ENCODE measurements at places on chromosomes 1 and 21.

GRCh38 chr1:203281033-203281432, 24.3 kb upstream of the BTG2 start:
- no peak for DNase-seq

- no peak for DNase-seq
Measured at GRCh38 chr1:100657876-100658715, 61.4 kb upstream of the VCAM1 start.

DNA sequence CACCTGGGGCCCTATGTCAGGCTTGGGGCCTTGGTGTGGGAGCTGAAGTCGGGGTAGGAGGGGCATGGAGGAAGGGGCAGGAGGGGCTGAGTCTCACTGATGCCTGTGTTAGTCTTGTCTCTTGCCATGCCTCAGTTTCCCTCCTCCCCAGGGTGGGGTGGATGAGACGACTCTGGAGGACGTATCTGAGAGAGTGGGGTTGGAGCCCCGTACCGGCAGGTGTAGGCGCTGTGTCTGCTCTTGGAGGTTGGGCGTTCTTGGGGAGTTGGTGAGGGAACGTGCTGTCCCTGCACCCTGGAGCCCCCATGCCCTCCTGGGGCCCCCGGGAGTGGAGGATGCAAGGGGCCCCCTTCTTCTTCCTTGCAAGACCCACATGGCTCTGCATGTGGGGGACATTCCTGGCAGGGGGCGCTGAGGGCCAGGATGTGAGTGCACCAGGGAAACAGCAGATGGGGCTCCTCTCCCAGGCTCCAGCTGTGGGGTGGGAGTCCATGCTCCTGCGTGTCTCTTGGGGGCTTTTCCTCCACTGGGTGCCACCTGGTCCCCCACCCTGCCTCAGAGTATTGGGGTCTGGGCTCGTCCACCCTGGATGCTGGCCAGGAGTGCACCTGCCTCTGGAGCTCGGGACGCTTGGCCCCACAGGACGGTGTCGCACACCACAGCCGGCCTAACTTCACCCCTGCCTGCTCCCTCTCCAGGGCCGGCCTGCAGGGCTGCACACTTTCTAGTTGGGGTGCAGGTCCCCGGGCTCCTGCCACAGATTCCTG, 1.4 kb upstream of the TNFRSF14 start:
- no peak for DNase-seq

- DNase-seq = no peak
Measured at GRCh38 chr1:114037962-114038816, 58.9 kb downstream of the OLFML3 start.

- DNase-seq = no peak
Measured at GRCh38 chr1:222010306-222010705, 268.4 kb upstream of the DUSP10 start.

DNA sequence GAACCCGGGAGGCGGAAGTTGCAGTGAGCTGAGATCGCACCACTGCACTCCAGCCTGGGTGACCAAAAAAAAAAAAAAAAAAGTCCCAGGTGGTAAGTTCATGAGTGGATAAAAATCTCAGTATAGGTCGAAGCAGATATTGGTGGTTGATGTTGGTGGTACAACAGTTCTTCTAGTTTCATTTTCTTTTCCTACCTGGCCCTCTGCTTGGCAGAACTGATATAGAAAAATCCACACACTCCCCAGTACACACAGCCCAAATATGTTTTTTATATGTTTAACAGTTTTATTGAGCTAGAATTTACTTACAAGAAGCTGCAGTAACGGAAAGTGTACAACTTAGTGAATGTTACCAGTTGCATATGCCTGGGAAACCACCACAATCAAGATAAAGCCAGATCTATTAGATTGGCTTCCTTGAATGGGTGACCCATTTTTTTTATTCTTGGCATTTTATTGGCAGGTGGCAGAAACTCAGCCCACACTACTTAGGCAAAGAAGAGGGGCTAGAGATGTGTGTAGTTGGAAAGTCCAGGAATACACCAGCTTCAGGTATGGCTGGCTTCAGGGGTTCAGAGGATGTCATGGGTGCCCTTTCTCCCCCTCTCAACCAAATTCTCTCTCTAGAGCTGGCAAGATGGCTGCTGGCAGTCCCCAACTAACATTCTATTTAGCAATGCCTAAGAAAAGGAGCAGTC, 118.3 kb upstream of the SLC25A33 start:
- DNase-seq = no peak

DNA sequence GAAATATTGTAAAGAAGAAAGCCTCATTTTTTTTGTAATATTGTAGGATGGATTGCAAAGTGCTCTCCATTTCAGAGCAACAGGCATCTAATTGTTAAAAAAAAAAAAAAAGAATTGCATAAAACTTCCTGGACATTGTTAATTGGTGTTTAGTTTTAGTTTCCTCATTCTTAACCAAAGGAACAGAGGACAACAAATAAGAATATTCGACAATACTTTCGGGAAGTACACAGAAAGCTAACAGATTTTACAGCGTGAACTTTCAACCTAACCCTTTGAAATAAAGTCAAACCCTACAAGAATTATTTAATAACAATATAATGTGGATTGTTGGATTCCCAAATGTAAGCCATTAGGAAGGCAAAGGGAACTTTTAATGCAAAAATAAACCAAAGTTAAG, 284.4 kb downstream of the KCNT2 start:
- no peak for DNase-seq

DNA sequence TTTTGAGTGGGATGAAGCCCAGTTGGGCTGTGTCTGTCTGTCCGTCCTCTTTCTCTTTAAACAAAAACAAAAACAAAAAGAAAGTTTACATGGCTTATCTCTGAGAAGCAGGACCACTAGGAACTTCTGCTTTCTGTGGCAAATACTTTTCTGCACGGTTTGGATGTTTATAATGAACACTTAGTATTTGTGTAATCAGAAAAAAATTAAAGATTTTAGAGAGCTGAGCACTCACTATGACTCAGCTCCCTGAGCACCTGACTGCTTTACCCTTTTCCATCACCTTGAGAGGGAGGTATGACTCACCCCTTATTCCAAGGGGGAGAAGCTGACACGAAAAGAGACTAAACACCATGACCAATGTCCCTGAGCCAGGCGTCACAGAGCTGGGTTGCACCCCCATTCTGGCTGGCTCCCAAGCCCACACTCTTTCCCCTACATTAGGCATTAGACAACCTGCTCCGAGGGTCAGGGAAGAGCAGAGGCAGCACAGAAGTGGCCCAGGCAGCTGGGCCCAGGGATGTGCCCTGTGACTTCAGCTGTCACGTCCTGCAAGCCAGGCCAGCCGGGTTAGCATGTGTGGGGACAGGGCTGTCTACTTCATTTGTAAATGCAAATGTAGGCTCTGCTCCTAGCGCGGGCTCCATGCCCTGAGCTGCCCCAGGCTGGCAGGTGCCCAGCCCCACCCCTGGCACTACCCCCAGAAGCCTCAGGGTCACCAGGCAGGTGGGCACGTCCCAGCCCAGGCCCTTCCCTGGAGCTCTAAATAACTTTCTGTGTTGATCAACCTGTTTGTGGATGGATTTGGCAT, 30.4 kb downstream of the RAP1GAP start:
- DNase-seq = no peak

- no peak for DNase-seq
Measured at GRCh38 chr1:17141441-17142197, 22.4 kb upstream of the PADI2 start.

GRCh38 chr1:213466541-213466940, 415.5 kb downstream of the RPS6KC1 start:
- DNase-seq = no peak

DNA sequence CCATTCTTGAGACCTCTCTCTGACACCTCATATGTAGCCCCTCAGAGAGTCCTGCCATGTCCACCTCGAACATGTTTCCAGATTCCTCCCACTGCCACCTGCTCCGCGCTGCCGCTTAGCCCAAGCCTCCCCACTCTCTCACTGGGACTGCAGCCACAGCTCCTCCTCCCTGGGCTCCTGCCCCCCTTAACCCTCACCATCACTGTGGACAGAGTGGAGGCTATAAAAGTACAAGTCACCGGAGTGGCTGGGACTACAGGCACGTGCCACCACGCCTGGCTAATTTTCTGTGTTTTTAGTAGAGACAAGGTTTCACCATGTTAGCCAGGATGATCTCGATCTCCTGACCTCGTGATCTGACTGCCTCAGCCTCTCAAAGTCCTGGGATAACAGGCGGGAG, 77.0 kb downstream of the VWA5B1 start:
- DNase-seq = no peak

GRCh38 chr1:205109269-205109668, 12.5 kb downstream of the RBBP5 start:
- DNase-seq = no peak

GRCh38 chr1:169090900-169091311, 15.6 kb upstream of the ATP1B1 start:
- DNase-seq = no peak

- DNase-seq = no peak
Measured at GRCh38 chr1:57752843-57753242, 329.0 kb upstream of the DAB1 start.

DNA sequence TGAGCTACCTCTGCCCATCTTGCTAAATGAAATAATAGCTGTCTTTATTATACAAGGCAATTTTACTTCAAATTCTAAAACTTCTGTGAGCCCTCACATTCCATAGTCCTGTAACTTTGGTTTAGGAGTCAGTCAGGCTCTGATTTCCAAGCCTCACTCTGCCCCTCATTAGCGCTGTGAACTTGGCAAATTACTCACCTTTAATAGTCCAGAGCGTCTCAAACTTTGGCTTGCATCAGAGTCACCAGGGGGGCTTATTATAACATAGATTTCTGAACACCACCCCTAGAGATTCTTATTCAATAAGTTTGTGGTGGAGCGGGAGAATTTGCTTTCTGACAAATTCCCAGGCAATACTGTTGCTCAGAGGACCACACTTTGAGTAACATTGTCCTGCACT, 126.2 kb upstream of the FGGY start:
- no peak for DNase-seq

DNA sequence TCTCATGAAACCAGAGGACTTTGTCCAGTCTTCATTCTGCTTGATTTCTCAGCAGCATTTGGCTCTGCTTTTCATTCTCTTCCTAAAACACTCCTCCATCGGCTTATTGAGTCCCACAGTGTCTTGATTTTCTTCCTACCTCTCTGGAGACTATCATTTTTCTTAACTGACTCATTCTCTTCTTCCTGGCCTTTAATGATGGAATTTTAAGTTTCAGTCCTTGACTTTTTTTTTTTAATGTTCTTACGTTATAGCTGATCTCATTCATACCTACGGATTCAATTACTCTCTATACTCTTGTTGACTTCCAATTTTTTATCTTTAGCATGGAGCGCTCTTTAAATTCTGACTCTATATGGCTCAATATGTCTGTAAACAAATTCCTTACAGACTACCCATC, 111.1 kb downstream of the NEK7 start:
- DNase-seq = no peak

GRCh38 chr1:44014365-44015104, 16.7 kb downstream of the SLC6A9 start:
- DNase-seq = no peak

DNA sequence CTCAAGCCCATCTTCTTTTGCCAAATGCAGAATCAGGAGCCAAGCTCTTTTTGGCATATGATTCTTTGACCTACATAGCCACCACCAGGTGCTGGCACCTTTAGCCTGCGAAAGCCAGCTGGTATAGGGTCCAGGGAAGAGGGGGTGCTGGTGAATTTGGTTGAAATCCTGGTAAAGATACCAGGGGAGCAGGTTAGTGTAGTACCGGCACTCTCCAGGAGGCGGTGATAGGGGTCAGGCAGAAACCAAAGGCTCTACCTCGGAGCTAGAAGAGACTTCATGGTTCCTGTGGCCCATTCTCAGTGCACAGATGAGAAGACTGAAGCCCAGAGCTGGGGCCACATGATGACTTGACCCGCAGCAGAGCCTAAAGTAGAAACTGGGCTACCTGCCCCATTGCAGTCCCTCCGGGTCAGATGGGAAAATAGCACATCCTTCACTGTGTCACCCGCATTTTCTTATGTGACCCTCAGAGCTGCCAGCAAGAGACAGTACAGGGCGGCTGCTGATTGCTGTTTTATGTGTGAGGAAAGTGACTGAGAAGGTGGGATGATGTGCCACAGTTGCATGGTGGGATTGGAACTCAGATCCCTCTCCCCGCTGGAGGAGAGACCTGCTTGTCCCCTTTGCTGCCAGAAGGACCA, 36.0 kb upstream of the IL19 start:
- DNase-seq = no peak

DNA sequence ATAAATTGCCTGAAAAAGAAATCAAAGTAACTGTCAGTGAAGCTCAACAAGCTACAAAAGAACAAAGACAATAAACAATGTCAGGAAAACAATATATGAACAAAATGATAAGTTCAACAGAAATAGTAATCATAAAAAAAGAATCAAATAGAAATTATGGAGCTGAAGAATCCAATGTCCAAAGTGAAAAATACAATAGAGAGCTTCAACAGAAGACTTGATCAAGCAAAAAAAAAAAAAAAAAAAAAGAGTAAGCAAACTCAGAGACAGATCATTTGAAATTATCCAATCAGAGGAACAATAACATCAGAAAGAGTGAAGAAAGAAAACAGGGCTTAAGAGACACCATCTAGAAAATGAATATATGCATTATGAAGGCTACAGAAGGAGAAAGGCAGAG, 251.4 kb upstream of the SAMSN1 start:
- no peak for DNase-seq

- no peak for DNase-seq
Measured at GRCh38 chr1:237300642-237301041, 258.7 kb downstream of the RYR2 start.

DNA sequence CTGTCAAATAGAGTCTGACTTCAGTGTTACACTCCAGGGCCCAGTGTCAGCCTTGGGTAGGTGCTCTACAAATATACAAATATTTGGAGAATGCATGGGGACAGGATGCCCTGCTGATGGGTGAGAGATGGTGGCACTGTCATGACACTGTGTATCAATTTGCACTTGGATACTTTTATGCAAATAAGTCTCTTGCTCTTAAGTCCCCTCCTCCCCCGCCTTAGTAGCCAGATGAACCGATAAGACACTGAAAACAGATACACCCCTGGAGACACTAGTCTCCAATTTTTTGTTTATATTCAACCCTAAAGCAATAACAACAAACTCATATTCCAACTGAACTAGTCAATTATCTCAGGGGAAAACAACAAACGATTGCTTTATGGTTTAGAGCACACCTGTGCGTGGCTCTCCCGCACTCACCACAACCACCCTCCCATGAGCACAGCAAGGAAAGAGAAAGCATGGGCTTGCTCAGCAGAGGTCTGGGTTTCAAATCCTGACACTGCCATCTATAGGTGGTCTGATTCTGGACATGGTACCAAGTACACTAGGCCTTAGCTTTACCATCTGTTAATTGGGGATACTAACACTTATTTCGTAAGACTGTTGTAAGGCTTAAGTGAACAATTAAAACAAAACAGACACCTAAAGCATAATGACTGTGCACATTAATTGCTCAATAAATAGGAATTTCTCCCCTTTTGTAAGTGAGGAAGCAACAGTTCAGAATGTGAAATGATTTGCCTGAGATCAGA, 50.3 kb downstream of the HIVEP3 start:
- DNase-seq = no peak
